ENCODE measurements at places on chromosomes 6 and 20.

DNA sequence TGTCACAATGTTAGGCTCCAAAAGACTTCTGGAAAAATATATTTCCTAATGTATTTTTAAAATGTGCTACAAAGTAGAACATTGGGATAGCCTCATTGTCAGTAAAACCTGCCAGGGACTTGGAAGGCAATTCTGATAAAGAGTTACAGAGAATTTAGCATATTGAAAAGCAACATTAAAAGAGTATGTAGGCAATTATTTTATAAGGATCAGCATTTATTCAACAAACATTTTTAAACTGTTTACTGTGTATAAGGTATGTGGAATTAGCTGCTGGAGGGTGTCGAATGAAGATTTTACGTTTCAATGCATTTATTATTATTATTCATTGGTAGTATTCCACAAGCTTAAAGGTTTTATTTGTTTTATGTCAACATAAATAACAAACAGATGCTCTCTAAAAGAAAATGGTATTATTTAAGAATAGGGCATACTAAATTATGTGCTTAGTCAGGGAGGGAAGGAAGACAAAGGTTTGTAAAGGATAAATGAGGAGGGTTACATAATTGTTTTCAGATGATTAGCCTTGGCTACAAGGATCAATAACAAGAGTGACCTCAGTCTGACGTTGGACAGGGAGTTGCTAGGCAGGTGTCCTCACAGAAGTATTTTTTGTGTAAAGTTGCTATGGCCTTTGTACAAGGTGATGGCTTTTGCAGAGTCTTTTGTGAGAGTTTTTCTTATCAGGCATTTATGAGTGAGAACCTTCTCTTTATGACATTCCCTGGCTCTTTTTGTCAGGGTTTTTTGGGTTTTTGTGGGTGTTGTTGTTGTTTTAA lies 313.4 kb upstream of the PLCB4 start:
- peak; percentile 49 for DNase-seq

- DNase-seq = peak; percentile 57
These were observed 119.5 kb downstream of the PTPRK start for GRCh38 chr6:128400875-128401274.

GRCh38 chr6:90175627-90176538 lies 120.8 kb downstream of the BACH2 start:
- DNase-seq = no peak

GRCh38 chr6:69179681-69180080 lies 544.6 kb downstream of the ADGRB3 start:
- DNase-seq = peak; percentile 71

DNA sequence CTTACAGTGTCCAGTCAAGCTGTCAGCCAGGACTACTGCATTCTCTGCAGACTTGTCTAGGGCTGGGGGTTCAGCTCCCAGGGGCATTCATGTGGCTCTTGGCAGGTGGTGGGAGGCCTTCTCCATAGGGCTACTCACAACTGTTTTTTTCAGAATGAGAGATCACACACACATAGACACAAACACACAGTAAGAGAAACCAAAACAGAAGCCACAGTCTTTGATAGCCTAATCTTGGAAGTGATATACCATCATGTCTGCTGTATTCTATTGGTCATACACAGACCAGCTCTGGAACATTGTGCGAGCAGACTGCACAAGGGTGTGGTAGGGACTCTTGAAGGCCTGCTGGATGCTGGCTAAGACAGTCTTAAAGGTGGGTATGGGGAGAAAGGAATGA lies 13.5 kb downstream of the TMEM170B start:
- DNase-seq = no peak

GRCh38 chr6:35674594-35674993 lies 14.1 kb downstream of the FKBP5 start:
- DNase-seq = no peak

DNA sequence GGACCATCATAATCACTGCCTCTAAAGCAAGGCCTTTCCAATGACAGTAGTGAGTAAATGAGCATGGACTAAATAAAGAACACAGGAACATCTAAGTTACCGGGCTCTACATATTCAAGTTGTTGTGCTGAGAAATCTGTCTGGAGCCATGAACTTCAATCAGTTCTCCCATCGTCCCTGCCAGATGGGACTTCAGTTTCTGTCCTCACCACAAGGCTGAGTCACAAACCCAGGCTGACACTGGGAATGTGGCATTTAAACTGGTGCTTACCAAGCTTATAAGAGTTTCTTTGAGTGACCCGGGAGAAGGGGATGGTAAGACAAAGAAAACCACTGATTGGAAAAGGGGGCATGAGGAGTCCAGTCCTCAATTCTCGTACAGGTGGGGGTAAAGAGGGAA lies 497.0 kb downstream of the MAFB start:
- no peak for DNase-seq

DNA sequence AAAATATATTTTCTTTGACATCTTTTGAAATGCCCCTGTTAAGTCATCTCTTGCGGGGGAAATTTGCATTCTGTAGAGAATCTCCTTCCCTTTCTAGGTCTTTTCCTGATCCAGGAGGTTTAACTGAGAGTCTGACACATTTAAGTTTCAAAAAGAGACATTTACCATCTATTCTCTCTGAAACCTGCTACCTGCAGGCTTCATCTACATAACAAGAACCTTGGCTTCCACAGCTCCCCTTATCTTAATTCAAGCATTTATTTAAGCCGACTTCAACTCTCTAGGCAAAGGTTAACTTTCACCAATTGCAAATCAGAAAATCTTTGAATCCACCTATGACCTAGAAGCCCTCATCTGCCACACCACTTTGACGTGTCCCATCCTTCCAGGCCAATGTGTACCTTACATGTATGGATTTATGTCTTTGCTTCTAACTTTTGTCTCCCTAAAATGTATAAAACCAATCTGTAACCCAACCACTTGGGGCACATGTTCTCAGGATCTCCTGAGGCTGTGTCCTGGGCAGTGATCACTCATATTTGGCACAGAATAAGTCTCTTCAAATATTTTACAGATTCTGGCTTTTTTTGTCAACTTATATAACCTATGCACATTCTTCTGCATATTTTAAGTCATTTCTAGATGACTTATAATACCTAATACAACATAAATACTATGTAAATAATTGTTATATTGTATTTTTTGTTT lies 666.7 kb downstream of the UTRN start:
- DNase-seq = no peak

DNA sequence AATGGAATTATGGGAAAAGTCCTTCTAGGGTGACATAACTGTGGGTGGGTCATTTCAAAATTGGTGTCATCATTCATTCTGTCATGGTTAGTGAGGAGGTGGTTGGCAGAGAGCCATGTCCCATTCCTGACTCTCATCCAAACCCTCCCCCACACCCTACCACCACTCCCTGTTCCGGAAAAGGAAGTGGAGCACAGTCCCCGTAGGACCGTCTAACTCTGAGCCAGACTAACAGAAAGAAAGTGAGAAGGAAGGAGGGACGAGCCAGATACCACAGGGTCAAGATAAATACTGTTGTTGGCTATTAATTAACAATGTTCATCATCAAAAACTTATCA lies 4.8 kb downstream of the TRIM10 start:
- peak; percentile 54 for DNase-seq

DNA sequence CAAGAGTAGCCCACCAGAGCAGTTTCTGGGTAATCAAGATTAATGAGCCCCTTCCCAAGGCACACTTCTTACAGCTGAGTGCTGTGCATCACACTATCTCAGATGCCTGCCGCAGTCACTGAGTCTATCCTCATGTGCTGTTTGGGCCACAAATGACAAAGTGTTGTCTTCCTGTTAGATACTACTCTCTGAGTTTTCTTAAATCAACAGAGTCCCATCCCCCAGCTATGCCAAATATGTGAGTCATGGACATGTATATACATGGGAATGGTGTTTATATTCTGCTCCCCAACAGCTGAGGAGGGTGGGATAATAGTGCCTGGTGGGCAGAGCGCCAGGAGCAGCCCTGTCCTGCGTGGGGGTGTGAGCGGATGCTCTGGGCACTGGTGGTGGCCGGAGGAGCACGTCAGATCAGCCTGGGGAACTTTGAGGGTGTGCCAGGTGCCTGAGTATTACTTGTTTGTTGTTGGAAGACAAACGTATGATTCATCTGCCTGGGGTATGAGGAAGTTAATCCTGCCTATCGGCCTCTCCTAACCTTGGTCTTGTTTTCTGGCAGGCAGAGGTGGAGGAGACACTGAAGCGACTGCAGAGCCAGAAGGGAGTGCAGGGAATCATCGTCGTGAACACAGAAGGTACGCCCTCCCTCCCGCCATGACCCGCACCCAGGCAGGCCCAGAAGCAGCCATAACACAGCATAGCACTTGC lies 9.6 kb downstream of the DYNLRB1 start:
- DNase-seq = peak; percentile 60

DNA sequence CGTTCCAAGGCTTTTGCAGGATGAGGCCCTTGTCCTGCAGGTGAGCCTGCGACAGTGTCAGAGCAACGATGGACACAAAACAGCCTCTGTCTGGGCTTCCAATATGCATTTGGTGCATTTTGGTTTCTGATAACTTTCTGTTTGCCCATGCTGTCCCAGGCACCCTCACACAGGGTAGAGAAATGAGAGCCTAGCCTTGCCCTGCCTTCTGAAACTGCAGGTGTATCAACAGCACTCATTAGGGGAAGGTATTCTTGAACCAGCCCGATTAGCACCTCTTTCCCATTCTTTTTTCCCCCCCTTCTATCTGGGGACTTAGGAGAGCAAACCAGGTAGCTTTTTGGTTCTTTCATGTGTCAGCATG lies 30.3 kb downstream of the CHMP4B start:
- DNase-seq = no peak

GRCh38 chr6:36980876-36981619 lies 4.9 kb downstream of the MTCH1 start:
- DNase-seq = peak; percentile 79

DNA sequence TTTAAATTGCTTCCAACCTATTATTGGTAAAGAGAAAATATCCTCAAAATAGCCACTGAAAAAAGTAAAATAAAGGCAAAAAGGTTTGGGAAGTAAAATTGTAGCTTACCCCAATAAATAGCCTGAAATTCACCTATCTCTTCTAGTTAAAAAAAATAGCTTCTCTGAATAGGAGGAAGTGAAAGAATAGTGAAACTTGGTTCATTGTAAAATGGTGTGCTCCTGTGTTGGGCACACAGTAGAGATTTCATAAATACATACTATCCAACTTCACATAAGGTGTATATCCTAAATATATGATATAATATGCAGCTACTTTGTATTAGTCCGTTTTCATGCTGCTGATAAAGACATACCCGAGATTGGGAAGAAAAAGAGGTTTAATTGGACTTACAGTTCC lies 45.3 kb downstream of the CDK19 start:
- no peak for DNase-seq

DNA sequence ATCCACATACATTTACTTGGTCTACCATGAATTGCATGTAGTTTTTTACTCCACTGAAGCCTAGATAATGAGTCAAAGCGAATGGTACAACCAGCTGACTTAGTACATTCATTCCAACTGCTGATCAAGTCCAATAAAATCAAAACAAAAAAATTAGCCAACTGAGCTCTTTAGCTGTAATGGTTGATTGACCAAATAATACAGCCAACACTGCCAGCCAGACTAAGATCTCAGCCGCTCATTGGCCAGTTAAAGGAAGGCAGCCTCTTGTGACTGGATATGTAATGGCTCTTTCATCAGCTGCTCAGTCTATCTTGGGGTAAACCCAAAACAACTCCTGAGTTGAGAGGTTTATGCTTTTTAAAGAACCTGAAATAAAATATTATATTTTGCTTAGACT lies 204.3 kb upstream of the RSPO3 start:
- DNase-seq = no peak

DNA sequence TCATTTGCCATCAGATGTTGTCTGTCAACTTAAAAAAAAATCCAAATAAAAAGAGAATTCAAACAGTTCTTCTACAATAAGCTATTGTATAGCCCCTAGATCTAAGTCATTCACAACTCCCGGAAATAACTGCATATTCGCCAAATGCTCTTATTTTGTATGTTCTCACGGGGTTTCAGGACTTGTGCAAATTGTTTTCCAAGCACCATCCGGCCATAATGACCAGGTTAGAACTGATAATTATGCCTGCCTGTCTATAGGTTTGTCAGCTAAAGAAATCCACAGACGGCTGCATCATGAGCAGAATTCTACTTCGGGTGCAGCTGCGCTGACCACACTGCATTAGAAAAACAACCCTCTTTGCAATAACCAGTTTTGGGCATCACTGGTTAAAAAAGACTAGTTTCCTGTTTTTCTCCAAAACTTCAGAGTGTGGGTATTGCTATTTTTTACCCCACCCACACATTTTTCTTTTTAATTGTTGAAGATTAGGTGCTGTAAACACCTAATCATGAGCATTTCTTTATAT lies 87.7 kb downstream of the HIVEP2 start:
- DNase-seq = peak; percentile 28

DNA sequence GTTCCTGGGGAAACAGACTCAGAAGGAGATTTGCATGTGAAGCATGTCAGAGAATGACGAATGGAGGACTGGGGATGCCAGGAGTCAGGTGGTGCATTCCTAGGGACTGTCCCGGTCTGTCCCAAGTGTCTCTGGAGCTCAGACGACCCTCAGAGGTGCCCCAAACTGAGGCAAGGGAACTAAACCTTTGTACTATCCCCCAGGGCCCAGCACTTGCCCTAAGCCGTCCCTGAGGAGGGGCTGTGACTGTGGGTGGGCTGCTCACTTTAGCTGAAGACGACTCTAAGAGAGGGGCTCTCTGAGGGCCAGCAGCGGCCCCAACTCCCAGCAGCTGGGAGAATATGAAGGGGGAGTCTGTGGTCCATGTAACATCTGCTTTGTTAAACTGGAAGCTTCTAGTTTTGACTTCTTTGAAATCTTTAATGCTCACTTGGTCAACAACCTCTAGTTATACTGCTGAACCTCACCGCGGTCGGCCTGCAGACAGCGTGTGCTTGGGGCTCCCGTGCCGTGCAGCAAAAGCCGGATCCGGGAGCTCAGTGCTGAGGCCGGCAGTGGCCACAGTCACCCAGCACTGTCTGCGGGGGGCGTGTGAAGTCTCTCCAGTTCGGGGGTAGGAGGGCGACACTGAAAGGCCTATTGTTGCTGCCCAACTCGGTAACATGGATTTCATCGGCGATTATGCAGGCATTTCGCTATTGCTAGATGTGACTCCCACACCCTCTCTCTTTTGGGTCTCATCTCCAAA lies 34.2 kb downstream of the TUBB2B start:
- DNase-seq = no peak

- DNase-seq = no peak
These were observed 159.3 kb upstream of the QKI start for GRCh38 chr6:163255265-163255664.

- DNase-seq = no peak
These were observed 2.1 kb upstream of the TNFAIP3 start for GRCh38 chr6:137864812-137865508.

DNA sequence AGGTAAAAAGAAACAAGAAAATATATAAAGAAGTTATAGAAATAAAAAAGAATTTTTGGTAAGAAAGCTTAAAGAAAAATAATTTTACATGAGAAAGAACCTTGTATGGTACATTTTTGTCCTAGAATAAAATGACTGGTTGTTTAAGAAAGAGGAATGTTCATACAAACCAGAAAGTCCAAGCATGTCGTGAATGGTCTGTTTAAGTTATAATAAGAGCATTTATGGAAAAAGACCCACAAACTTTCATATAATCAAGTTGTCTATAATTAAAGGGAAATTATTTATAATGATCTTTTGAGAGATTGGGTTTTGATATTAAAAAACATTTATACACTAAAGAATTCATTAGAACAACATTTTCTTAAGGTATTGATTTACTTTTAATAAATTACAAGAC lies 27.8 kb upstream of the FAM110A start:
- DNase-seq = peak; percentile 33

Measured in NCI-H69 (cell line).